ENCODE measurements at places on chromosomes 7 and 10.

DNA sequence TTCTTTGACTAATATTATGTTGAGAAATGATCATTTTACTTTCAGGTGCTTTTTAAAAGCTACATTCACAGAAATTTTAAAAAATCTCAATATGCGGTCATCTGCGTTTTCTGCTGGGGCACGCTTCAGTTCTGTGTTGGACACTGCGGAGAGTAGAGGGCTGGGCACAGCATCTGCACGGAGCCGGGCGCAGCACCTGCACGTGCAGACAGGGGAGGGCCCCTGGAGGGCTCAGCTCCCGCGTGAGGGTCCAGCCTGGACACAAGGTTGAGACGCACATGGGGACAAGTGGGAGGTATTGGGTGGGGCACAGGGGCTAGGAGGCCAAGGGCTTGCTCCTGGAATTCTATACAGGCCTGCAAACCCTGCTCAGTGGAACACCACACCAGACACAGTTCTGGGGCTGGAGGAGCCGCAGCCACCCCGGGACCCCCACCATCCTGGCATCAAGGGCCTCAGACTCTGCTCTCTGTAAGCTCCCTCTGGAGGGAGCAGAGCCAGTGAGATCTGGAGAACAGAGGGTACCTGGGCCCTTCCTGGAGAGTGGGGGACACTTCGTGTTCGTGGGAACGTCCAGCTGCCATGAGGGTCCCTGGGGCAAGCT, 20.4 kb upstream of the FAM20C start:
- no peak for DNase-seq

DNA sequence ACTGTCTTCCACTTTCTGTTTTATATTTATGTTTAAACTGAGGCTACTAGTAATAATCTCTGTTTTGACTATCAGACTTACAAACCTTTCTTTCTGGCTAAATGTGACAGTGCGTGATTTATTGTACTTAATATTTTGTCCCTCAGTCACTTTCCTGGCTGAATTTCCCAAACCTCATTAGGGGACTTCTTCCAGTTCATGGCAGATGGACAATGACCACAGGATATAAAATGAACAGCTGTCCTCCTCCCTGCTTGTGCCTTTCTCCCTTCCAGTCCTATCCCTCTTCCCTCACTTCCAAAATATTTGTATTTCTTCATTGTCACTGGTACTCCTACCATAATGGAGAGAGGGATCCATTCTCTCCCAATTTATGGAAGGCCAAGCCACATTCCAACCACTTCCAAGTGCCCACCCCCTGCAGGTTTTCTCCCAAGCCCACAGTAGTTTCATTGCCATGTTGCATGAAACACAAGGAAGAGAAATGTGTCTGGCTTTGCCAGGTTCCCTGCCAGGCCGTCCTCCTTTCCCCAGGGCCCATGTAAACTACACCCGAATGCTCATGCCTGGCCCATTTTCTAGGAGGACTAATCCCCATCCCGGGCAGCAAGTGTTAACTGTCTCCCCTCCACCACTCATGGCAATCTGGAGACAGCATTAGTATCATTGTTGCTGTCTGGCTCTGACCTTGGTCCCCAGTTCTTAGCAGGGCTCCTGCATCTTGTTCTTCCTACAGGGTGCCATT, 269.5 kb upstream of the SLC26A5 start:
- DNase-seq = no peak

GRCh38 chr10:62538606-62539005, 164.4 kb downstream of the ZNF365 start:
- no peak for DNase-seq

DNA sequence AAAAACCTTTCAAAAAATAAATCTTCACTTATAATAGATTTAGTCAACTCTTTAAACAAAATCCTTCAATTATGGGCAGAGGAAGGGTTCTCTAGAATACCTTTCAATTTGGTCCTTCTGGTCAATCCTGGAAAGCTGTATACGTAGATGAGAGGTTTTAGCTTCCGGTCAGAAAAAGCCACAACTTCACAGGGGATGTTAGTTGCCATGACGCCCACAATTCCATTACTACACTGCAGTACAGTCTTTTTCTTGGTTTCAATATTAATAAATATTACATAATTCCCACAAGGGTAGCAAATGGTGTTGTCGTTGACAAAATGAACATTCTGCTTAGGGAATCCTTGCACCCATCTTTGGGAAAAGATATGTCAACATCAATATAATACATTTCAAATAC, 1.7 kb downstream of the CFAP43 start:
- no peak for DNase-seq

DNA sequence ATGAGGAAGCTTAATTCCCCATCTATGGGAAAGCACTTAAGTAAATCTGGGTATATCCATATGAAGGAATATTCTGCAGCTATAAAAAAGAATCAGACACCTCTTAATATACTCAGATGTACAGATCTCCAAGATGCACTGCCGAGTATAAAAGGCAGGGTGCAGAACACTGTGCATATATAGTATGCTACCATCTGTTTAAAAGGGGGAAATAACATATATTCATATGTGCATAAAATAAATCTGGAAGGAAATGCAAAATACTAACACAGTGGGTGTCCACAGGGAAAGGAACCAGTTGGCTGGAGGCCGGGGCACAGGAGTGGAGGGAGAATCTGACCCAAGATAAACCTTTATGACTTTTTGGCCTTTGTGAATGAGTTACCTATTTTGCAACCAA, 201.4 kb downstream of the SFMBT2 start:
- no peak for DNase-seq

- no peak for DNase-seq
These were observed 109.6 kb downstream of the KIAA1217 start for GRCh38 chr10:24318517-24318916.

DNA sequence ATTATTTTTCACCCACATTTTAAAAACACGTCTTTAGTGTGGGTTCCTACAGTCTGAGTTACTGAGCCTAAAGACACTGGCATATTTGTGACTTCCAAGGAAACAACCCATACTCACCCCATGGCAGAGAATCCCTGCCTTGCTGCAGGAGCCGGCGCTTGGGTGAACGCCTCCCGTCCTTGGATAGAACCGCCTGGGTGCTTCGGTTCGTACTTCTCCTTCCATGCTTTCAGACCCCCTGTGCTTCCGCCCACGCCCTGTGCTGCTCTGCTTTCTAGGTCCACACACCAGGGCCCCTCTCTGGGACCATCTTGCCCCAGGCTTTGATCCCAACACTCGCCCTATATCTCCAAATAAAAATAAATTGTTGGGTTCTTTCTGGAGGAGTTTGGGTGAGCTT, 125.8 kb downstream of the PTPRN2 start:
- DNase-seq = no peak

- no peak for DNase-seq
These were observed 2.0 kb upstream of the AASS start for GRCh38 chr7:122145937-122146645.

GRCh38 chr10:9602998-9603397, 1414.7 kb upstream of the CELF2 start:
- no peak for DNase-seq

DNA sequence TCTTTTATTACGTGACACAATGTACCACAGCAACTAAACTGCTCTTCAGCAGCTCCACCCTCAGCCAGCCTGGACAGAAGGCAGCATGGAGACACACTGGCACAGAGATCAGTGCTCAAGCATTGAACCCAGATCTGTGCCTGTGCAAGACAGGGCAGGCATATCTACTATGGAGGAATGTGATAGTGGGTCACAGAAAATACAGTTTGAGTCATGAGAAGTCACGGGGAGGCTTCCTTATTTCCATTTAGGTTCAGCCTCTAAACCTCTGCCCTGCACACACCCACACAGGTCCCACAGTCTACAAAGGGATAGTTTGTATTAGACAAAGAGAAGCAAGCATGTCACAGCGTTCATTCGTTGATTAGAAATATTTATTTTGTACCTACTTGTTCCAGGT, 187.4 kb upstream of the AGR3 start:
- DNase-seq = no peak

- no peak for DNase-seq
These were observed 136.5 kb upstream of the UNC5B start for GRCh38 chr10:71075759-71076472.

DNA sequence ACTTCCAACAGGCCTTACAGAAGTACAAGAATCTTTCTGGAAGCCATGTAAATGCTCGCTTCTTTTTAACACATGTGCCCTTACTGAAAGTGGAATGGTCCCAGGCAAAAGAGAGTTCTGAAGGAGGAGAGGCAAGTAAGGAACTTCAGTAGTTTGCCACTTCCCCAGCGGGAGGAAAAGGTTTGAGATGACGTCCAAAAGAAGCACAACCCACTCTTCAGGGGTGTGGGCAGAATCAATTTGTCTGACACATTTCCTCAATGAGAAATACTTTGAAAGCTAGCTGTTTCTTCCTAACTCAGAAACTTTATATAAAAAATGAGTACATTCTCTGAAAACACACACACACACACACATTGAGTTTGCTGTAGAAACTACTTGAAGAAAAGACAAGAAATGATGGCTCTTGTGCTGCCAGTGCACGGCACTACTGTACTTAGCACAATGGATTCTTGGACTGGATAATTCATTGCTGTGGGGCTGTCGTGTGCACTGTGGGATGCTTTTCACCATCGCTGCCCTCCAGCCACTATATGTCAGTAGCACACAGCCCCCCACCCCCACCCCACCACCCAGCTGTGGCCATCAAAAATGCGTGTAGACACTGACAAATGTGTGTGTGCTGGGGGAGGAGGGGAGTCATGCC, 183.0 kb downstream of the SRPK2 start:
- peak; percentile 15 for DNase-seq

- DNase-seq = no peak
These were observed 122.3 kb downstream of the NRP1 start for GRCh38 chr10:33212061-33212748.

- no peak for DNase-seq
These were observed 81.5 kb upstream of the SMIM30 start for GRCh38 chr7:113199841-113200240.

- no peak for DNase-seq
These were observed 2.6 kb upstream of the PPIA start for GRCh38 chr7:44793919-44794318.

DNA sequence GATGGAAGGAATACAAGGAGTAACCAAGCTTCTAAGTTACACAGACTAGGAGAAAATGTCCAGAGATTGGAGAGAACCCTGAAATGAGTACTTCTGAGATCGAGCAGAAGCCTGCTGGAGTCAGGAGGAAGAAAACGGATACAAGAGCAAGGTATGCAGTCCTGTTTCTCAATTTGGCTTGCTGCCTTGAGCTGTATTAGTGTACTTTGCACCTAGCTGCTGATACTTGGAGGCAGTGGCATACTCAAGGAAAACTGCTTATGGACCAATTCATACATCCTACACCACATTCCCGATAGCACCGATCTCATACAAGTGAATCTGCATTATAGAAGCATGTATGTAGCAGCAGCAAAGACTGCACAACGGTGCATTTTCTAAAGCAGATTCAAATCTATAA, 14.4 kb downstream of the PIP4K2A start:
- DNase-seq = no peak

GRCh38 chr7:151727579-151728285, 149.2 kb downstream of the PRKAG2 start:
- peak; percentile 21 for DNase-seq

DNA sequence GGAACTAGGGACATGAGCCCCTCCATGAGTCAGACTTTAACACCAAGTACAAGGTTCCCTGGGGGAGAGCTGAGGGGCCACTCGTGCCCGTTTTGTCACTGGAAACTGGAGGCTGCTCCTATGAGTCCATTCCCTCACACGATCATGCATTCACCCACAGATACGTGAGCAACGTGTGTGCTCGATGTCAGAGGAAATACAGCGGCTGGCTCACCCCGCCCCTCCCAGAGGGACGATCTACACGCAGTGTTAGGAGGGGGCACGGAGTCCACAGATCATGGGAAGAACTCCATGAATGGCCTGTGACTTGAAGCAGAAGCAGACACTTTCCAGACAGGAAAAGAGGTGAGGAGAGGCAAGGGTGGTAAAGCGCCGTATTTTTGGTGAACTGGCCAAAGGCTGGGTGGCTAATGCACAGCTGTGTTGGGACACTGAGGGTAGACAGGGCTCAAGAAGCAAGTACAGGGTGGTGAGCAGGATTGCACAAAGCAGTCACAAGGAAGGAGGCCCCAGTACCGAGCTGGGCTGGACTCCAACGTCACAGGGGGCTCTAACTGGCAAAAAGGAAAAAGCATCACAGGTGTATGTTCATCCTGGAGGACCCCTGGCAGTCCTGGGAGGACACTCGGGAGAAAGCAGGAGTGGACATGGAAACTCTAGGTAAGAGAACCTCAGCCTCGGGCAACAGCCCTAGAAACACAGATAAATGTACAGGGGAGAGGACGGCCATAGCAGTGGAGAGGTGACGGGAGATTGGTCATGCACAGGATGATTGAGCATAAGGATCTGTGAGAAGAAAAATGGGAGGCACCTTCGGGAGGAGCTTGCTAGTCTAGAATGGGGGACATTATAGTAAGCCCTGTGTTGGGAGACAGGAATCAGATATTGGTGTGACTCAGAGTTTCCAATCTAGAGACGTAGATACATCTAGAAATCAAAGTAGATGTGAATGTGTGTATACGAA, 41.2 kb downstream of the TNS3 start:
- no peak for DNase-seq
